C1 segment of cervical spinal cord (tissue), 14 donors: ENCODE measurements at places on chromosomes 16 and 17.
A peak's percentile ranks its signal among the peaks of the same experiment; 100 is the strongest.

DNA sequence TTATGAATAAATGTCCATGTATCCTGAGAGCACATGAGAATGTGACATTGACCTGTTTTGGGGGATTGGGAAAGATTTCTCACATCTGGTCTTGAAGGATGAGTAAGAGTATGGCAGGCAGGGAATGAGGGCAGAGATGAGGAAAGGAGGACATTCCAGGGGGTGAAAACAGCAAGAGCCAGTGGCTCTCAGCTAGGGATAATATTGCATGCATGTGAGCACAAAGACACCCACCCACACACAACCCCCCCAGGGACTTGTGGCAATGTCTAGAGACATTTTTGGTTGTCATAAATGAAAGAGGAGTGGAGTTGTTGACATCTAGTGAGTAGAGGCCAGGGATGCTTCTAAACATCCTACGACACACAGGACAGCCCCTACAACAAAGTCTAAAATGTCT is 6.0 kb downstream of the MYO1D start:
- DNase-seq, result no peak

DNA sequence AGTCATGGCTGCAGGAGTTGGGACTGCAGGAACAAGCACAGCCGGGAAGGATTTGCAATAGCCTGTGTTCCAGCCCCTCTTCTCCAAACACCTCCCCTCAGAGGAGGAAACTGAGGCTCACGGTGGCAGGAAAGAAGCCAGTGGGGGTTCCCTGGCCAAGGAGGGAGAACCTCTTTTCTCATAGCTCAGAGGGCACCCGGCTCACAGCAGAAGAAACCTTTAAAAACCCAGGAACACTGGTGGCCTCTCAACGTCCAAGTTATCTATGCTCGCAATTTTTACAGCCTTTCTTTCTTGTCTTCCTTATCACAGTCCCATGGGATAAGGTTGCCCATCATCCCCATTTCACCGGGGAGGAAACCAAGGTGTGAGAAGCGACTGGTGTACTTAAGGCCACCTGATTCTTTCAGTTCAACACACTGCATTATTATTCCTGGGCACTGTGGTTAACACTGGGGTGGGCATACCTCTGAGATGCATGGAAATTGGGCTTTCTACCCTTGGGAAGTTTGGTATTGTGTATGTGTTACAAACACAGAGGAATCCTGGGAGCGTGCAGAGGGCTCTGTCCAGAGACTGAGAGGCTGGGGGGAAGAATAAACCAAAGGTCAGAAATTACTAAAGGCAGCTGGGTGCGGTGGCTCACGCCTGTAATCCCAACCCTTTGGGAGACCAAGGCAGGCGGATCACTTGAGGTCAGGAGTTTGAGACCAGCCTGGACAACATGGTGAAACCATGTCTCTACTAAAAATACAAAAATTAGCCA is 791 bp upstream of the ZNF629 start:
- no peak for DNase-seq

DNA sequence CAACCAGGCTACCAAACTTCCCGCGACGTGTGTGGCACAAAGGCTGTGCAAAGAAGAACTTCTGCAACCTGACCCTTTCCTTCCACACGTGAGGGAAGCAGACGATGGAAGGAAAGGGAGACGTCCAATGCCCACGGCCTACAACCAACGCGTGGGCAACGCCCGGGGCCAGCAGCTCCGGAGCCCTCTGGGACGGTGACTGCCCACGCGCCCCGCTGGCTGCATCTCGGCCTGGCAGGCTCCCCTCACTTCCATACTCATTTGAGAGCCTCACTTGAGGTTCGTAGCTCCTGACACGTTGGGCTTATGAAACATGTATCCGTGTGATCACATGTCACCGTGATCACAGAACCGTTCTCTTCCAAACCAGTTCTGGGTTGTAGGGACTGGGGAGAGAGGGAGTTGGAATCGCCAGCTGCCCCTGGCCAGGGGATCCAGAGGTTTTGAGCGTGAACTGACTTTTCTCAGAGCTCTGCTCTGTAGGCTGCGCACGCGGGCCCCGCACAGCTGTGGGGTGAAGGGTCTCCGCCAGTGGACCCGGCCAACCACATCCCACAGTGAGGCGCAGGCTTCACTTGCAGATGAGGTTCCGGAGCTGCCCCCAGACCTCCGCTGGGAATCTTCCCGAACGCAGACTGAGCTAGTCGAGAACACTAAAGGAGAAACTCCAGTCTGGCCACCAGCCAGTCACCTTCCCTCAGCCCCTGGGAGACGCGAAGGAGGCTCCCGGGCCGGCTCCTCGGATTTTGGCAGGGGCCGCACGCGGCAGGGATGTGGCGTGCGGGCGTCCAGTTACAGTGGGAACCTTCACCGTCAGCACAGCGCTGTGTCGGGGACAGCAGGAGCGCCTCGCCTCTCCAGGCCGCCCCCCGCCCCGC is 1.0 kb downstream of the LMF1 start:
- no peak for DNase-seq

GRCh38 chr17:65888649-65889048 is 303.3 kb downstream of the CEP112 start:
- no peak for DNase-seq

DNA sequence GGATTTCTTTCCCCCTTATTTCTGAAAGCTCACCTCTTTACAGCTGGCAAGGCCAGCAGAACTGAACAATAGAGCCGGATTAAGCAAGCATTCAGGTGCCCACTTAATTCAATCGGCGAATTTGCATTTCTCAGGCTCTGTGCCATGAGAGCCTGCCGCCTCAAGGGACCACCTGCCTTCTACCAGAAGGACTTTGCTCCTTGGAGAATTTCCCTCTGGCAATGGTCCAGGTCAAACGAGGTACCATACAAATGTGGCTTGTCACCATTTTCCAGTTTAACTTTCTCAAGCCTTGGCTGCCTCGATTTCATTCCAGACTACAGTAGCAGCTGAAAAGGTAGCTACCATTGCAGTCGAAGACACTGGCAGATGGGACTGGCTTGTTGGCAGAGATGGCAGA is 534.0 kb downstream of the MAF start:
- peak; percentile 66 for DNase-seq

DNA sequence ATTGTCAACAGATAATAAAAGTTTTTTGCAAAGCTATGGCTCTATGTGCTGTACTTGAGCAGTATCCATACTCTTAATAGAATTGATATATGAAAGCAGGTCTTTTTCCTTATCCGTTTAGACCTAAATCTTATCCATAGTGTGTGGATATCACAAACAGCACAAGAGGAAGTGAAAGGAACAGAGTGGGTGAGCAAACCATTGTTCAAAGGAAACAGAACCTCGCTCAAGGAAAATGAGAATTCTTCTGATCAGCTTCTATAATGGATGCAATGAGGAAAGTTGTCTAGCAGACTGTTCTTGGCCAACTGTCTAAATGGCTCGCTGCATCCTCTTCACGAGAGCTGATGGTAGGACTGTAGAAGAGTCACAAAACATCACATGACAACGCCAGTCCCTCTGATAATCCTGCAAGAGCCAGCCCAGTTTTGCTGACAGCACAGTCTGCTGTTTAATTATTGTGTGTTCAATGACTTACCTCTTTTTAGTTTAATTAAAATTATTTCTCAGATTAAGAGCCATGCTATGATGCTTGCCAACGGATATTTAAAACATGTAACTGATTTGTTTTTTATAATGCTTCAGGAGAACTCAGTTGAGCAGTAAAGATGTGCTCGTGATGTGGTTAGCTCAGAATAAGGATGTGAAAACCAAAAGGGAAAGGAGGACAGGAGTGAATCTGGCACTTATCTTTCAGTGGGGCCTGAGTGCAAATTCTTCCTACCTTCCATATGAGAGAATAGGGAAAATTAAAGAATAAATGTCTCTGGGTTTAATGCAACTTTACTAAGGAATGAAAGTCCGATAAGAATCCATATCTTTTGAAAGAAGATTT is 38.5 kb downstream of the WWOX start:
- DNase-seq, result no peak

DNA sequence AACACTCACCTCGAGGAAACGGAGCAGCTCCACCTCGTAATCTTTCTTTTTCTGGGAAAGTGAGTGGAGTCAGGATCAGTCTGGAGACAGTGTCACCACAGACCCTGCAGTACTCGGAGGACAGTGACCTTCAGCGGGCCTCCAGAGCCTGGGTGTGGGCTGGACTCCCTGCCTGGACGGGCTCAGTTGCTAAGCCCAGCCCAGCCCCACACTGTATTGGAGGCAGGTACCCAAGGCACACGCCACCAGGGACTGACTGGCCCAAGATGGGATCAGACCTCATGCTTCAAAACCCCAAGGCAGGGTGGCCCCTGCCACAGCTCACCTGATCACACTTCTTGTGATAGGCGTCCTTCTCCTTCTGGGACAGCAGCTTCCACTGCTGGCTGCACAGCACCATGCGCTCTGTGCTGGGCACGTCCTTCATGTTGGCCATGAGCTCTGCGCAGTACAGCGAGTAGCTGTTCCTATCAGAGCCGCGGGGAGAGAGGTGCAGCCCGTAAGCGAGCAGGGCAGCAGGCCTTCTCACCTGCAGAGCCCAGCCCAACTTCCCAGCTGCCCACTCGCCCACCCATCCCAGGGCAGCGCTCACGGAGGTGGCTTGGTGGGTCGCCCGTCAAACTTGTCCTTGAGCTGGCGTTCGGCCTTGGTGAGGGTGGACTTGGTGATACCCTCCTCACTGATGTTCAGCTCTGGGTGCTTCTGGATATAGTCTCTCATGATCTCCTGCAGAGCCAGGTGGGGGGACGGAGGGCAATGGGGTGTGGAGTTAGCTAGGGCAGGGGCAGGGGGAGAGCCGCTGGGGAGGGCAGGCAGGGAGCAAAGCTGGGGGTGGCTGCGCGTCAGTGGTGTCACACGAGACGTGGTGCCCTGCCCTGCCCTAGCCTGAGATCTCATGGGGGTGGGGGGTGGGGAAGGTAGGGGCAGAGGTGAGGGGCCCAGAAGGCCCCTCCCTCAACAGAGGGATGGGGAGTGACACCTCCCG is 7.9 kb downstream of the UBTF start:
- no peak for DNase-seq

DNA sequence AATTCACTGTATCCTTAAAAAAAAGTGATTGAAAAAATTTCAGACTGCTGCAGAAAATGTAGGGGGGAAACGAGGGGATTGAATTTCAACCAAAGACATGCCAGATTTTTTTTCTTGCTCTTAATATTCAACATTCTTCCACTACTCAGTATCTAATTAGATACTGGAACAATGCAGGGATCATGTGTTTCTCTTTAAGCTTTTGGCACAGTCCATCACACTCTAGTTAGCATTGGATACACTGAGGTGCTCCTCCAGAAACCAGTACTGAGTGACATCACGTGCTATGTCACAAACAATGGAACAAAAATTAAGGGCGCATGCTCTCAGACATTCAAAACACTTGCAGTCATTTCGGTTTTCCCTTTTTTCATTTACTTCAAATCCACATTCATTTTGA is 298.6 kb upstream of the PSMD7 start:
- DNase-seq, result no peak

GRCh38 chr16:29987371-29988085 is 7.9 kb downstream of the HIRIP3 start:
- no peak for DNase-seq

GRCh38 chr17:13635951-13636350 is 34.2 kb upstream of the HS3ST3A1 start:
- DNase-seq, result no peak

GRCh38 chr17:67801626-67802175 is 23.6 kb upstream of the BPTF start:
- DNase-seq, result no peak

- no peak for DNase-seq
Observed at GRCh38 chr17:59126809-59127417, 20.2 kb upstream of the TRIM37 start.

DNA sequence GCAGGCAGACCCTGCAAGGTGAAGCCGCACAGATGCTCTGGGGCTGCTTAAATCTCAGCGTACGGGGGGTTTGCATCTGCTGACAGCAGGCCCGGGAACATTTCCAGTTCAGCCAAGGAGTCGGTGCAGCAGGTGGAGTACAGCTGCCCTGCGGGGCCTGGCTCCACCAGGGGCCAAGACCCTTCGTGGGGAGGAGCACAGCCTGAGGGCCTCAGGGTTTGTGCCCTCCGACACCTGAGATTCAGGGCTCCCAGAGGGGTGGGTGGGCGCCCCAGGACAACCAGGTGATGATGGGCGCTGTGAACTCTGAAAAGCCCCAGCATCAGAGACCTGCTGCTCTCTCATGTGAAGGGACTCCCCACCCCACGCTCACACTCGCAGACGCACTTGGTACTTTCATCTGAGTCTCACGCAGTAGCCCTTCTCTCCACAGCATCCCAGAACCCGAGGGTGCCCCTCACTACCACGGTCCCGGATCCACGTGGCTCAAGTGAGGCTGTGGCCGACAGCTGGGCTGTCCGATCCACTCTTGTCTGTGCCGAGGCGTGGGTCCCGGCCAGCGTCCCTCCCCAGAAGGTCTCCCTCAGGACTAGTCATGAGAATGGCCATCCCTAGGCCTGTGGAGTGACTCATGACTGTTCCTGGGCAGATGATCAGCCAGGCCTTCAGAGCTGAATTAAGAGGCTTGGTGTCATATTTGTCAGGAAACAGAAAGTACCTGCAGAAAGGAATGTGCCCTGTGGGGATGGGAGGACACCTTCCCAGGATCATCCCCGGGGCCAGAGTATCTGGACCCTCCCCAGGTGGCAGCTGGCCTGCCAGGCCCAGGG is 29.6 kb downstream of the ACSF3 start:
- no peak for DNase-seq

DNA sequence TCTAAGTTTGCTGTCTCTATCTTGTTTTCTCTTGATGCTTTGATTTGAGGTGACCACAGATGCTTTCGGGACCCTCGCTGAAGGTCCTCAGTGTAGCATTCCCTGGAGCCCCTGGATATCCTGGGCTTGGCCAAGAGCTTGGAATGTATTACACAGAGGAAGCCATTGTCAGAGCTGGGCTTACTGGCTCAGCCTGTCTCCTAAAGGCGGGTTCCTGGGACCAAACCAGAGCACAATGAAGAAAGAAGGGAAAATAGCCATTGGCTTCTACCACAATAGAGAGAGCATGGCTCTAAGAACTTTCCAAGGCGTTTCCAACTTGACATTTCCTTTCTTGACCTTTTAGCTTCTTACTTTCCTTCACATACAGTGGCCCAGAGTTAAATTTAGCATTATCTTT is 229.3 kb downstream of the HS3ST3A1 start:
- no peak for DNase-seq

DNA sequence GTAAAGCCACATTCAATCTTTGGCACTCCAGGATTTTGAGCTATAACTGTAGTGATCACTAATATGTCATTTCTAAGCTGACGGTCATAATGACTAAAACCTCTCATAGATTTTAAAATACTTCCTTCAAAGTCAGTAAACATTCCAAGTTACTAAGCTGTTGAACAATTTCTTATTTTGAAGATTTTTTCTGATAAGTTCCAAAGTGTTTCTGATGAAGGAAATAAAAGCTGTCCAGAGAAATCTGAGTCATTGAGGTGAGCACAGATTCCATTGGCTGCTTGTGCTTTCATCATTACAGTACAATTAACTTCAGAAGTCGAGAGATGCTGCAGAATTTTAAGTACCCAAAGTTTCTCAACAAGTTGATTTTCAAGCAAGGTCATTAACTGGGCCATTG is 23.9 kb downstream of the NLRC5 start:
- DNase-seq, result no peak

- DNase-seq, result no peak
Observed at GRCh38 chr16:17804857-17805256, 334.1 kb upstream of the XYLT1 start.

- no peak for DNase-seq
Observed at GRCh38 chr16:65662256-65662655, 540.4 kb upstream of the CDH11 start.

GRCh38 chr17:11304568-11304967 is 63.6 kb downstream of the SHISA6 start:
- no peak for DNase-seq

GRCh38 chr16:86261379-86261778 is 248.9 kb upstream of the FOXF1 start:
- no peak for DNase-seq

- DNase-seq, result no peak
Observed at GRCh38 chr16:86584071-86584685, 5.8 kb downstream of the FOXL1 start.
